ENCODE measurements at places on chromosomes 1 and 21.

GRCh38 chr1:78086697-78087096 lies 40.9 kb downstream of the GIPC2 start:
- DNase-seq, result no peak

- no peak for DNase-seq
These were observed 40.6 kb upstream of the TSPEAR start for GRCh38 chr21:44751799-44752636.

- DNase-seq, result no peak
These were observed 9.6 kb upstream of the SFT2D2 start for GRCh38 chr1:168216171-168216570.

DNA sequence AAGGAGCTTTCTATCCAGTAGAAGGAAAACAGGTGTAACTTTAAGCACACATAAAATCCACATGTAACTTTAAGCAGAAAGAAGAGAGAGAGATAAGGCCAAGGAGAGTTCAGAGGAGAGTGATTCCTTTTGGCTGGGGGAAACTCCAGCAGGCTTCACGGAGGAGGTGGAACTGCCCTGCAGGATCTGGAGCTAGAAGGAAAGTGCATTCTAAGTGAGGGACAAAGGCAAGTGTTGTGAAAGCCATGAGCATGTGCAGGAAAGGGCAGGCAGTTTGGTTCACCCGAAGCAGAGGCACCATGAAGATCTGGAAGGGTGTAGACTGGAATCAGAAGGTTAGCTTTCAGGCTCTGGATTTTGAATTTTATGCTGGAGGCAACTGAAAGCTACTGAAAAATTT lies 46.3 kb downstream of the GADD45A start:
- DNase-seq, result no peak

DNA sequence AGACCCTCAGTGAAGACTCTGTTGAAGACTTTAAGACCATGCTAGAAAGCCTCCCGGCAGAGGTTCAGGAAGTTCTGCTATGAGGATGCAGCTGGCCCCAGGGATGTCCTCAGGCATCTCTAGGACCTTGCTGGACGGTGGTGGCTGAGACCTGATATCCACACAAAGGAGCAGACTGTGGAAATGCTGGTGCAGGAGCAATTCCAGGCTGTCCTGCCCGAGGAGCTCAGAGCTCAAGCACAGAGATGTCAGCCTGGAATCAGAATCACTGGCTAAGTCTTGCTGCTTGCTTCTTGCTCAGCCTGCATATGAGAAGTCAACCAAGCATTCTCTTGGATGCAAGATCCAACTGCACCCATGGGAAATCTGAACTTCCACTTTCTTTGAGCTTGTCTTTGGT lies 22.0 kb upstream of the CDC42 start:
- no peak for DNase-seq

DNA sequence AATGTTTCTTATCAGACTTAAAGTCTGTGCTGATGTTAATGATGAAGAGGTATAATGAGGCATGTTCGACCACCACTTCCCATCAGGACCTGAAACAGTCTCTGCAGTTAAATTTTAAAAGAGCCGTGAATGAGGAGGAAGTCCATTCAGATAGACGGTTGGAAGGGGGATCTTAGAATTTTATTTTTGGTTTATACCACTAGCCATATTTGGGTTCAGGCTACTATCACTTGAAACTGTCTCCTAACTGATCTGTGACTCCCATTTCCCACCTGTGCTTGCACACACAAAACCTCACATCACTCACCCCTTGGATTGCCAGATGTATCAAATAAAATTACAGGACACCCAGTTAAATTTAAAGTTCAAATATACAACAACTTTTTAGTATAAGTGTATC lies 9.9 kb upstream of the ANKRD13C start:
- DNase-seq, result no peak

GRCh38 chr21:25506261-25506660 lies 101.0 kb downstream of the MRPL39 start:
- DNase-seq, result no peak

GRCh38 chr1:30101487-30102227 lies 621.7 kb downstream of the MATN1 start:
- no peak for DNase-seq

DNA sequence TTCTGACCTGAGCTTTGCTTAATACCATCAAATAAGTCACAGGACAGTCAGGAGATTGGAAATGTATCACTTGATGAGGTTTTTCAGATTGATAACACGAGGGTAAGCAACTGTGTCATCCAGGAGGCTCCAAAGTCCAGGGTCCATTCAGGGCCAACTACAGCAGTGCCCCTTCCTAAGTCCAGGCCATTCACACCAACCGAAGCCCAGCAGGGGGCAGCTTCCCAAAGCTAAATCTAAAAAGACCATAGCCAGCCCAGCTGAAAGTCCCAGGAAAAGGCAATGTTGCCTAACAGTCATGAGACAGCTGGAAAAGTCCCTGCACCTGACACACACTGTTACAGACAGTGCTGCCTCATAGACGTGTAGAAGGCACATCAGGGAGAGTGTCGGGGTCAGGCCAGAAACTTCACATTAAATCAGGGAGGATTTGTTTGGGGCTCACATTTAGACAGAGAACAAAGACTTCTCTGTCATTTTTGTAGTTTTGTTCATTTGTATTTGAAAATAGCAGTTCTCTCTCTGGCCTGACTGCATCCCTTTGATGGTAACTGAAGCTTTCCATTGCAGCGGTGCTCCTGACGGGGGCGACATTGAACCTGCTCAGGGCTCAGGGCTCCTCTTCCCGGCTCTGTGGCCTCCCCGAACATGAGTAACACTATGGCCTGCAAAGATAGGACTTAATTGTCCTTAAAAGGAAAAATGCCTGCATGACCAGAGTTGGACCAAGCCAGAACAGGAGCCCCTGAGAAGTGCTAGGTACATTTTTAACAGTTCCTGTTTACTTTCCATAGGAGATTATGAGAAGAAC lies 200.4 kb downstream of the NRIP1 start:
- peak; percentile 38 for DNase-seq

- no peak for DNase-seq
These were observed 24.8 kb upstream of the ITPKB start for GRCh38 chr1:226763905-226764264.

DNA sequence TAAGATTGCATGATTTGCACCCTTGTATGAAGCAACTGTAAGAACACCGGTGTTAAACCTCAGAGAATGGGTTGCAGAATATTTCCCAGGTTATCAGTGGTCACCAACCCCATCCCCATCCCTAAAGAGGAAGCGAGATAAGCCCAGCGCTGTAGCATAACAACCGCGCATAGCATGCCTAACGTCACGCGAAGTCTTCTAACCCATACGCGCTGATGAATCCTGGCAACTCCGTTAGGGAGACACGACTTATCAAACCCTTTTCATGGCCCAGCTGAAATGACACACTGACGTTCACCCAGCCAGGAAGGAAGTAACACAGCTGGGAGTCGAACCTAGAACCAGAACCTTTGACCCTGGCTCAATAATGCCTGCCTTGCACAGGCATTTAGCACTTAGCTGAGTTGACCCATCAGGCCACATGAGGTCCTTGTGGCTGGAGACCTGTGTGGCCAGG lies 24.2 kb downstream of the TMEM51 start:
- no peak for DNase-seq

- no peak for DNase-seq
These were observed 147.6 kb downstream of the FGGY start for GRCh38 chr1:59444520-59444919.

DNA sequence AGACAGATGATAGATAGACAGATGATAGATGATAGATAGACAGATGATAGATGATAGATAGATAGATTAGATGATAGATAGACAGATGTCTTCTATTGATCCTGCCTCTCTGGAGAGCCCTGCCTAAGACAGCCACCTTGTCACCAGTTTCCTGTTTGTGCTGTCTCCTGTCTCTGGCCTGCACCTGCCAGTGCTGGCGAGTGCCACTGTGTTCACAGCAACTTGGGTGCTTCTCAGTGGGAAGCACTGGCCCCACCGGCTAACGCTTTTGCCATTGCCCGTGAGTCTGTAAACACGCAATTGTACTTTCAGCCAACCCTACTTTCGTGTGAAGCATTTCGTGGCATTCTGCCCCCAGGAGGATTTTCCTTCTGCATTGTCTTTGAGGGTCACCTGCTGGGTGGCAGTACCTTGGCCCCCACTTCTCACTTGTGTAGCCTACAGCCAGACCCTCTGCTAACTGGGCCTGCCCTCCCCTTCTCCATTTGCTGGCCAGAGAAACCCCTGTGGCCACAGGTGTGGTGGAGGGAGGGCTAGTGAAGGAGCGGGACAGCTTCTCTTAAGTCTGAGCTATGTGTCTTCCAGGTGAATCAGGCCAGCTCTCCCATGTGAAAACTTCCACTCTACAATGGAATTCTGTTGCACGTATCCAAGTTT lies 23.4 kb upstream of the PDE9A start:
- no peak for DNase-seq

DNA sequence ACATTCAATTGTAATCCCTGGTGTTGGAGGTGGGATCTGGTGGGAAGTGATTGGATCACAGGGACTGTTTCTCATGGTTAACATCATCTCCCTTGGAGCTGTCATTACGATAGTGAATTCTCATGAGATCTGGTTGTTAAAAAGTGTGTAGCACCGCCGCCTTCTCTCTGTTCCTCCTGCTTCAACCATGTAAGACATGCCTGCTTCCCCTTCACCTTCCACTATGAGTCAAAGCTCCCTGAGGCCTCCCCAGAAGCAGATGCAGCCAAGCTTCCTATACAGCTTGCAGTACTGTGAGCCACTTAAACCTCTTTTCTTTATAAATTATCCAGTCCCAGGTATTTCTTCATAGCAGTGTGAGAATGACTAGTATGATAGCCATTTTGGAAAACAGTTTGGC lies 30.1 kb upstream of the TRIM62 start:
- DNase-seq, result no peak

DNA sequence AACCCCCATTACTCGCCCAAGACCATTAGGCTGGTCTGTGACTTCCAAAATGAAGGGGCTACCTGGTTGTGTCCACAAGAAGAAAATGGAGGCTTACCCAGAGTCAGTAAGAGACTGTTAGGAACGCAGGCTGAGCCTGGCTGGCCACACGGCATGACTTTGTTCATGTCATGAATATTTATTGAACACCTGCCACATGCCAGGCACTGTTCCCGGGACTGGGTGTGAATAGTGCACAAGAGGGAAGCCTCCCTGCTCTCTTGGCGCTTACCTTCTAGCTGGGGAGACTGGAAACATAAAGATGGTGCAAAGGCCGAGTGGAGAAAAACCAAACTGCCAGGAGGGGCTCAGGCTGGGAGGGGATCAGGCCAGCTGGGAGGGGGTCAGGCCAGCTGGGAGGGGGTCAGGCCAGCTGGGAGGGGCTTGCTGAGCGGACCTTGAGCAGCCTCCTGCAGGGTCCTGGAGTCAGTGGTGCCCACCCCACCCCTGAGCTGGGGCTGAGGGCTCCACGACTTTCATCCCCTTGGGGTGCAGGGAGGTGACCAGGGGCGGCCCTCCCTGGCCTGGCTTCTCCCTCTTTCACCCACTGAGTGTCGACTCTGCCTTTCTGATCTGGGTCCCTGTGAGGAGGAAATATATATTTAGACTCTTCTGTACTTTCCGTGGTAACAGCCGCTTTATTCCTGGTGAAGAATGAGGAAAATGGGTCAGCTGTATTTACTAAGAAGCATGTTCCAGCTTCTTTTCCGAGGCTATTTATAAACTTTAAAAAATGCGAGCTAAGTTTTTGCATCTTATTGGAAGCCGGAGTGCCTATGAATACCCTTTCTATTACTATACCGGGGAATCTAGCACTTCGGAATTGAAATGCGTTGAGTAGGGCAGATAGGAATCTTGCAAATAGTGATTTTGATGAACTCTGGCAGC lies 139.0 kb downstream of the CAMTA1 start:
- DNase-seq, result no peak

- no peak for DNase-seq
These were observed 132.5 kb upstream of the CACHD1 start for GRCh38 chr1:64337475-64337874.

DNA sequence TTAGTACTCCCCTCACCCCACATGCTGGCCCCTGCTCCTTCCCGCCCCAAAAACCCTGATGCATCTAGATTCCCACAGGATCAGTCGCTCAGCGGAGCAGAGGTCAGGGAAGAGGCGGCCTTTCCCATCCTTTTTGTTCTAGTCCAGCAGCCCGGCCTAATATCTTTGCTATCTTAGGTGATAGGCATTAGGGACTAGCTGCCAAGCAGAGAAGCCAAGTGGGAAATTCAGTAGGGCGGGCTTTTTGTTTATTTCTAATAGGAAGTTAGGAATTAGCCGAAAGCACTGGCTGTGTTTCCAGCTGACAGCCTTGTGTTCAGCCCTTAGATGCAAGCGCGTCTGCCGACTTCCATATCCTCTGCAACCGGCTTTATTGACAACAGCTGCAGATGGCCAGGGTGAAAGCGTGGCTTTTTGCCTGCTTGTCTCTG lies 59.0 kb upstream of the BCAR3 start:
- no peak for DNase-seq

DNA sequence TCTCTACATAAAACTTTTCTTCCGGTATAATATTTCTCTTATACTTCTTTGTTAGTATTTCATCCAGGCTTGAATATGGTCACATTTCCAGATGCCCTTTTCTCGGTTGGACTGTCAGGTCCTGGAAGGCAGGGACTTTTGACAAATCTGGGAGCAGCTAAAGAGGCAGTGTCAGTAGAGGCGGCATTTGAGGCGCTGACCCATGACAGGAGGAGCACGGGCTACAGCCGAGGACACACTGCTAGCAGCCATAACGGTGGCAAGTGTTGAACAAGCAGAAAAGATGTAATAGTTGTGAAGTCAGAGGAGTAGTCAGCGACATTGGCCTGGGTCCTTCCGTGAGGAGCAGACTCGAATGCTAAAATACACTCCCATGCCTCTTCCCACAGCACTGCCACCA lies 14.5 kb upstream of the NRIP1 start:
- no peak for DNase-seq

GRCh38 chr21:30713766-30714165 lies 4.8 kb downstream of the KRTAP21-3 start:
- DNase-seq, result no peak

GRCh38 chr1:39105061-39105840 lies 79.1 kb downstream of the NDUFS5 start:
- DNase-seq, result peak; percentile 70

DNA sequence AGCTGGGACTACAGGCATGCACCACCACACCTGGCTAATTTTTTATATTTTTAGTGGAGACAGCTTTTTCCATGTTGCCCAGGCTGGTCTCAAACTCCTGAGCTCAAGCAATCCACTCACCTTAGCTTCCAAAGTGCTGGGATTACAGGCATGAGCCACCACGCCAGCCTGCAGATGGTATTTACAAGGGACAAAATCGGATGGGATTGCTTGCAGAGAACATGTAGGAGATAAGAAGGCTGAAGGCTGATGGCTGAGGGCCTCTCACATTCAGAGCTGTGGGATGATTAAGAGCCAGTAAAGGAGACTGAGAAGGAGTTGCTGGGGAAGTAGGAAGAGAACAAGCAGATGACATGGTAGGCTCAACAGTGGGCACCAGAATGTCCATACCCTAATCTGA lies 24.0 kb upstream of the QSOX1 start:
- no peak for DNase-seq

- DNase-seq, result no peak
These were observed 71.5 kb upstream of the ACTL8 start for GRCh38 chr1:17683598-17683997.

- no peak for DNase-seq
These were observed 28.4 kb downstream of the EXTL2 start for GRCh38 chr1:100866041-100866900.
